ENCODE measurements at places on chromosomes 11 and 22.
A peak's percentile ranks its signal among the peaks of the same experiment; 100 is the strongest.

- H3K27me3 ChIP-seq: peaks cover 25% of the 10 kb centered on the region
- no peaks in the 10 kb centered on the region for H3K36me3 ChIP-seq
- H3K27ac ChIP-seq: no peak overlapping the region
- no peaks in the 10 kb centered on the region for H3K4me1 ChIP-seq
- no peak for DNase-seq
These were observed 116.4 kb downstream of the ZNF280B start for GRCh38 chr22:22392131-22392530.

DNA sequence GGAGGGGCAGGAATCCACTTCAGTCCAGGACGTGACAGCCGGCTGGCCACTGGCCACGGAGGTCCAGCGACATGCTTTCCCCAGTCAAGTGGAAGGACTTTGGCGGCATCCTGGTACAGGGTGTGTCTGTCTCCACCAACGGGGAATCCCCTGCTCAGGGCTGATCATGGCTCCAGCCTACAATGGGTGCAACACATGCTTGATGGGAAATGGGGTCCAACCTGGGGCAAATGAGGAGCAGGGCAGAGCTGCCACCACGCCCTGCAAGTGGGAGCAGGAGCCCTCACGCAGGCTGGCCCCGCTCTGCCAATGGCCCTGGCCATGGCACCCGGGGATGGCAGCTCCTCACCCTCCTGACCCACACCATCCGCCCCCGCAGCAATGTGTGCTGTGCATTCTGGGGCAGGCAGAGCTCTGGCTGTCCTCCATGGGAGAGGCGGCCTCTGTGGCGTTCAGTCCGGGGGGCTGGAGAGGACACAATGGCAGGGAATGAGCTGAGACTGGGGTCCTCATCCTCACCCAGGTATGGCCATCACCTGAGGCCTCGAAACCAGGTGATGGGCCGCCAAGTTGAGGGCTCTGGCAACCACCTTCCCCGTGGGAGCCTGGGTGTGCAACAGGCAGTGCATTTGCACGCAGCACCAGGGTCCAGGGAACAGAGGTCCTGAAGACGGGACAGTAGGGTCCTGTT is 5.8 kb upstream of the SEPTIN5 start:
- no peaks in the 10 kb centered on the region for H3K27me3 ChIP-seq
- no peaks in the 10 kb centered on the region for H3K4me1 ChIP-seq
- H3K4me3 ChIP-seq: no peak overlapping the region
- no peak for DNase-seq

GRCh38 chr22:29110946-29111345 is 38.1 kb downstream of the KREMEN1 start:
- H3K4me1 ChIP-seq: no peaks in the 10 kb centered on the region
- DNase-seq: no peak
- H3K27ac ChIP-seq: no peak overlapping the region
- no peaks in the 10 kb centered on the region for H3K36me3 ChIP-seq

GRCh38 chr11:73200256-73200655 is 17.8 kb upstream of the P2RY2 start:
- H3K36me3 ChIP-seq: no peaks in the 10 kb centered on the region
- no peak overlapping the region for H3K4me3 ChIP-seq
- no peak overlapping the region for H3K27ac ChIP-seq

DNA sequence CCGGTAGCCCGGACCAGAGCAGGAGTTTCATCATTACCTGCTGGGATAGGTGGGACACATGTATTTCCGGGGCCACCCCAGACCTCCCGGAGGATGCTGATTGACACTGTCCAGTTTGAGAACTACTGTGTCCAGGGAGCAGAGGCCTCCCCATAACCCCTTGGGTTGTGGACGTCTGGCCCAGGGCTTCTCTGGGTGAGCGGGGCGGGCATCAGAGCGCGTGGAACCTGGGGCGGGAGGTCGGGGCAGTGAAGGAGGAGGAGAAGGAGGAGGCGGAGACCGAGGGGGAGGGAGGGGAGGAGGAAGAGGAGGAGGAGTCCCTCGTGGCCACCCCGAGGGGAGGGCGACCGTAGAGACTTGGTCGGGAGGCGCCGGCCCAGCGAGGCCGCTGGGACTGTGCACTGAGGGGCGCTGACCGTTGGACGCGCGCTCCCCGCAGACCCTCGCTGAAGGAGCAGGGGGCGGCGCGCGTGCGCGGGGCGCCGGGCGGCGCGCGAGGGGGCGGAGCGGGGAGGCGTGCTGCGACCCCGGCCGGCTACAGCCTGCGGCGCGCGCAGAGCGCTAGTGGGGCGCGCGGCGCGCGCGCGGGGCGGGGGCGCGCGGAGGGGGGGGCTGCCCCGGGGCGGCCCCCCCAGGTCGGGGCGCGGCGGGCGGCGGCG is at the start of gene GRK3:
GRK3 (plus strand) TSS at position 356 of the 659 bp plus-strand sequence. CDS start 366 bp downstream, outside the sequence.
- no peaks in the 10 kb centered on the region for H3K27me3 ChIP-seq
- peak; percentile 27 for DNase-seq
- no peaks in the 10 kb centered on the region for H3K36me3 ChIP-seq
- peaks cover 21% of the 10 kb centered on the region for H3K4me1 ChIP-seq
- H3K4me3 ChIP-seq: peak within 1 kb of the TSS; percentile 54
- H3K27ac ChIP-seq: no peak within 1 kb of the TSS

- H3K27me3 ChIP-seq: peaks cover 37% of the 10 kb centered on the region
- no peak overlapping the region for H3K4me3 ChIP-seq
- no peak overlapping the region for H3K27ac ChIP-seq
- no peak for DNase-seq
- H3K36me3 ChIP-seq: no peaks in the 10 kb centered on the region
These were observed 25.1 kb downstream of the RPL27A start for GRCh38 chr11:8707541-8708191.

DNA sequence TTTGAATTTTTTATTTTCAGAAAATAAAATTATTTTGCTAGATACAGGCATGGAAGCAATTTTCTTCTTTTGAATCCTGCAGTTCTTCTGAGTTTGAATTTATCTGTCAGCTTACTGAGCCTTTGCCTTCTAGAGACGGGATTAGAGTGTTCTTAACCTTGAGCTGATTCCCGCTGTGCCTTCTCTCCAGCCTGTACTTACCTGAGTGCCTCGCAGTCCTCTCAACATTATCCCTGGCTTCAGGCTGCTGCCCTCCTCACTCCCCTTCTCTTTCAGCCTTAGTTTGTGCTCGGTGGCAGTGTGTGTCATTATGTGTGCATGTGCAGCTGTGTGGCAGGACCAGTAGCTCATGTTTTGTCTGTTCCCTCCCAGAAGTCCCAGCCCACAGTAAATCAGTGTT is 24.3 kb downstream of the OSBP2 start:
- H3K36me3 ChIP-seq: no peaks in the 10 kb centered on the region
- no peak for DNase-seq

DNA sequence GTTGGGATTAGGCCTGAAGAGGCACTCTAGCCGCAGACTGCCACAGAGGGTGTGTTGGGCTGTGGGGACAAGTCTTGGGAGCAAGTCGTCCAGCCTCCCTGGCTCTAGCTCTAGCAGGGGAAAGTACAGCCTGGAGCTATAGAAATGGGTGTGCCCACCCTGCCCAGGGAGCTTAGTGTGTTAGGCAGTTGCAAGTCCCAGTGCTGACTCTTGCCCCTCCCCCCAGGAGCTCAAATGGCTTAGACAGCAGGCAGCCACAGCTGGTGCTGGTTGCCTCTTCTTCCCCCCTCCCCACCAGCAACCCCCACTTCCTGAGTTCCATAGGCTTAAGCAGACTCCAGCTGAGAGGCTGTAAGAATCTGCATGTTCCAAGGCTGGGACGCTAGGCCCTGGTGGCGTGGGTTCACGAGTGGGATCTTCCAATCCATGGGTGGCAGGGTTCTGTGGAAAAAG is 61.2 kb downstream of the GUCY1A2 start:
- H3K27ac ChIP-seq: no peak overlapping the region
- H3K4me1 ChIP-seq: no peaks in the 10 kb centered on the region
- no peak overlapping the region for H3K4me3 ChIP-seq
- H3K36me3 ChIP-seq: no peaks in the 10 kb centered on the region

- H3K36me3 ChIP-seq: no peaks in the 10 kb centered on the region
- peaks cover 36% of the 10 kb centered on the region for H3K27me3 ChIP-seq
- no peak overlapping the region for H3K4me3 ChIP-seq
- no peak for DNase-seq
- no peak overlapping the region for H3K27ac ChIP-seq
These were observed 106.0 kb downstream of the TRIM29 start for GRCh38 chr11:120031612-120032600.

DNA sequence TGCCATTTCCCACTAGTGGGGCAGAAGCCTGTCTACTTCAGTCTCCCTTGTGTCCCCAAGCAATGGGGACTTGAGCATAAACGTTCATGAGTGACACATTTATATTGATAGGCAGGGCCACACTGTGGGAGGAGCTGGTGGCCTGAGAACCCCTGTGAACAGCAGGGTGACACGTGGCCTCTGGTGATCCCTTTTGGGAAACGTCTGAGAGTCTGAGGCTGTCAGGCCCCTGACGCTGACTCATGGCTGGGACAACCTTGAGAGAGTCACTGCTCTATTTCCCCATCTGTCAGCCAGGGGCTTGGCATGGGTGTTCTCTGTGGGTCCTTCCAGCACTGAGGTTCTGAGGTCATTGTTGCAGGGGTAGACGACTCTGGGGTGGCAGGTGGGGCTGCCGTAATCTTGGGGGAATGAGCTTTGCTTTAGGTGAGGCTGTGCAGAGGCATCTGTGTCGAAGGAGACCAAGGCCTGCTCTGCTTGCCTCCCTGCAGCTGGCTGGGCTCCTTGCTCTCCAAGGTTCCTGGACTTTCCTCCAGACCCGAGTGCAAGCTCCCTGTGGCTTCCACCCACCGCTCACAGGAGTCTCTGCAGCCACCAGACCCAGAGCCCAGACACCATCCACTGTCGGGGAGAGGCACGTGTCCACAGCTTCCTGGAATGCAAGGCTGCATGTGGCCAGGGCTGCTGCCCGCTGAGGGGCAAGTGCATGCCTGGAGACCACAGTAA is 54.7 kb downstream of the SMIM38 start:
- peaks cover 6% of the 10 kb centered on the region for H3K4me1 ChIP-seq
- no peak overlapping the region for H3K27ac ChIP-seq
- no peak for DNase-seq
- H3K27me3 ChIP-seq: no peaks in the 10 kb centered on the region
- no peaks in the 10 kb centered on the region for H3K36me3 ChIP-seq

GRCh38 chr22:31635638-31636306 is 26.2 kb downstream of the PISD start:
- no peaks in the 10 kb centered on the region for H3K27me3 ChIP-seq
- no peak overlapping the region for H3K27ac ChIP-seq
- H3K36me3 ChIP-seq: peaks cover 2% of the 10 kb centered on the region
- H3K4me3 ChIP-seq: no peak overlapping the region

DNA sequence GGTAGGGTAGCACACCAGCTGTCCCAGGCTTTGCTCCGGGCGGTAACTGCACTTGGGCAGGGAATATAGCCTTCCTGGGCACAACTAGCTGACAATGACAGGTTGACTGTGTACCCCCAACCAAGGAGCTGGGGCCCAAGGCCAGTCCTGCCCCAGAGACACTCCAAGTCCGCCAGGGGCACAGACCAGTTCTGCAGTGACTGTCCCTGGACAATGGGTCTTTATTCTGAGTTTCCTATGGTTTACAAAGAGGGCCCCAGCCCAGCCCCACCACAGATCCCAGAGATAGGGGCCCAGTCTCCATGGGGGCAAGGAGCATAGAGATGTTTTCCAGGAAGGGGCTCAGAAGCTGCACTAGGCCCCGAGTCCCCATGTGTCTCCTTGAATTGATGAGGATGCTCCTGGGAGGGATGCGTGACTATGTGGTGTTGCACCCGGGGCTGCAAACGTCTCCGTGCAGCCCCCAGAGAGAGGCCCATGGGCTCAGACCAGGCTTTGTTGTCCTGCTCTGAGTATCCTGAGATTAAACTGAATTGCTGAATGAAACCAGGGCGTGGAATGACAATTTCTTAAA is 48.4 kb downstream of the CD6 start:
- peak overlapping the region; percentile 93 for H3K27ac ChIP-seq
- H3K27me3 ChIP-seq: no peaks in the 10 kb centered on the region
- peaks cover 59% of the 10 kb centered on the region for H3K36me3 ChIP-seq
- H3K4me1 ChIP-seq: peaks cover 79% of the 10 kb centered on the region
- no peak for DNase-seq
- no peak overlapping the region for H3K4me3 ChIP-seq

- H3K4me1 ChIP-seq: peaks cover 29% of the 10 kb centered on the region
- H3K4me3 ChIP-seq: peak overlapping the region; percentile 20
- peaks cover 14% of the 10 kb centered on the region for H3K36me3 ChIP-seq
- DNase-seq: peak; percentile 39
These were observed 18.0 kb downstream of the LSP1 start for GRCh38 chr11:1870721-1871466.

- H3K27me3 ChIP-seq: no peaks in the 10 kb centered on the region
- no peaks in the 10 kb centered on the region for H3K4me1 ChIP-seq
- no peak for DNase-seq
- H3K4me3 ChIP-seq: no peak overlapping the region
- H3K27ac ChIP-seq: no peak overlapping the region
These were observed 30.2 kb upstream of the CFAP300 start for GRCh38 chr11:102017026-102017425.

GRCh38 chr11:104609311-104610085 is 288.8 kb downstream of the CASP12 start:
- H3K4me1 ChIP-seq: peaks cover 8% of the 10 kb centered on the region
- H3K27ac ChIP-seq: no peak overlapping the region
- no peak for DNase-seq
- no peak overlapping the region for H3K4me3 ChIP-seq

DNA sequence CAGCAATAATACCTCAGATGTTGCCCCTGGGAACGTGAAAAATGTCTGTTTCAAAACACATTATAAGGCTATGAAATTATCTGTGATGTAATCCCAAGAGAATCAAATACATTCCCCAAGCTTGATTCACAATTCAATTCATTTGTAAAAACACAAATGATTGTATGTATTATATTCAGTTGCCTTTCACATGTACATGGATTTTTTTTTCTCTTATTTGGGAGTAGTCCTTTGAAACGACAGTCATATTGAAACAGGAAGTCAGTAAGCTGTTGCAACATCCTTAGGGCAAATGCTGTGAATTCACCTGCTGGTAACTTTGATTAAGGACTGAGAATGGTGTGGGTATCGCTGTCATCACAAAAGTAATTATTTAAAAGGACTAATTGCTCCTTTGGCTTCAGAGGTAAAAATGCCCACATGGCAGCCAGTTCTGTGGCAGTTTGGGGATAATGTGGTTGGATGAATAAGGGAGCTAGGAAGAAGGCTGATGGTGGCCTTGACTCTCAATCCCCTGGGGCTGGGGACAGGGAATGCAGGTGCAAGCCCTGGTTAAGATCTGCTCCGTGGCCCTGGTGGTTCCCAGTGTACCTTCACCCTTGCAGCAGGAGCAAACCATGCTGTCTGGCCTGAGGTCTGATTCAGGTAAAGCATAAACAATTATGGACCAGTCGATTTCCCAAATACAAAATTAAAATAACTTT is 13.2 kb downstream of the EHF start:
- no peak overlapping the region for H3K4me3 ChIP-seq
- no peak overlapping the region for H3K27ac ChIP-seq

GRCh38 chr11:62770778-62771143 is 435 bp upstream of the TAF6L start:
- H3K27ac ChIP-seq: peak overlapping the region; percentile 77
- H3K4me3 ChIP-seq: peak overlapping the region; percentile 67
- H3K27me3 ChIP-seq: no peaks in the 10 kb centered on the region

- H3K27ac ChIP-seq: no peak overlapping the region
- no peaks in the 10 kb centered on the region for H3K27me3 ChIP-seq
- DNase-seq: no peak
- no peak overlapping the region for H3K4me3 ChIP-seq
- H3K36me3 ChIP-seq: no peaks in the 10 kb centered on the region
These were observed 17.6 kb downstream of the DGAT2 start for GRCh38 chr11:75786101-75786736.

Data from T-cell (primary cell).